Naive B cell (primary cell): ENCODE measurements at places on chromosomes 1 and 21.

DNA sequence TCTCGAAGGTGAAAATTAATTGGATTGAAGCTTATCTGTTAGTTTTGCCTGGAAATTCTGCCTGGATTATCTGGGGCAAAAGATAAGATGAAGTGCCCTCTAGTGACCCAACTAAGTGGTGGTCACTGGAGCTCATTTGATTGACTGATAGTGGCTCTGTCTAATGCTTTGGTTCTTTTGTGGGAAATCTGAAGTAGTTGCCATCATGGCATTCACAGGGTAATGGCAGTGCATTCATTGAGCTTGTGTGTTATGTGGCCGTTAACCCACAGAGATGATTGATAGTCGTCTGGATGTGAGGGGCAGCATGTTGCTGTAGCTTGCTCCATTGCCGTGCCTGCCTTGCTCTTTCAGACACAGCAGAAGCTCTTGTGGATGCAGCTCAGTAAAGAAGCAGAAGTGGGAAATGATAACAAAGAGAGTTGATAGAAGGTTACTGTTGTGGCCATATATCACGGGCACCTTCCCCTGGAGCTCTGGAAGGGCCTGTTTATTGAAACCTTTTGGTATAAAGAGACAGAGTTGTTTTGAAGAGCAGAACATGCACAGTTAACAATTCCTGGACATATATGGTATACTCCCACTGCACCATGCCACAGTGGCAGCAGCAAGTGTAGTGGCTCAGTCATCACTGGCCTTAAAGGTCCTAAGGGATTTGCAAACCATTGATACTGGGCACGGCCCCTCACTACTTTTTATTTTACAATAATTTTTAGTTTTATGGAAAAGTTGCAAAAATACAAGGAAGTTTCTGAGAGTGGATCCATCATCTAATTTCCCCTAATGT is 42.0 kb downstream of the CXADR start:
- no peak for DNase-seq

DNA sequence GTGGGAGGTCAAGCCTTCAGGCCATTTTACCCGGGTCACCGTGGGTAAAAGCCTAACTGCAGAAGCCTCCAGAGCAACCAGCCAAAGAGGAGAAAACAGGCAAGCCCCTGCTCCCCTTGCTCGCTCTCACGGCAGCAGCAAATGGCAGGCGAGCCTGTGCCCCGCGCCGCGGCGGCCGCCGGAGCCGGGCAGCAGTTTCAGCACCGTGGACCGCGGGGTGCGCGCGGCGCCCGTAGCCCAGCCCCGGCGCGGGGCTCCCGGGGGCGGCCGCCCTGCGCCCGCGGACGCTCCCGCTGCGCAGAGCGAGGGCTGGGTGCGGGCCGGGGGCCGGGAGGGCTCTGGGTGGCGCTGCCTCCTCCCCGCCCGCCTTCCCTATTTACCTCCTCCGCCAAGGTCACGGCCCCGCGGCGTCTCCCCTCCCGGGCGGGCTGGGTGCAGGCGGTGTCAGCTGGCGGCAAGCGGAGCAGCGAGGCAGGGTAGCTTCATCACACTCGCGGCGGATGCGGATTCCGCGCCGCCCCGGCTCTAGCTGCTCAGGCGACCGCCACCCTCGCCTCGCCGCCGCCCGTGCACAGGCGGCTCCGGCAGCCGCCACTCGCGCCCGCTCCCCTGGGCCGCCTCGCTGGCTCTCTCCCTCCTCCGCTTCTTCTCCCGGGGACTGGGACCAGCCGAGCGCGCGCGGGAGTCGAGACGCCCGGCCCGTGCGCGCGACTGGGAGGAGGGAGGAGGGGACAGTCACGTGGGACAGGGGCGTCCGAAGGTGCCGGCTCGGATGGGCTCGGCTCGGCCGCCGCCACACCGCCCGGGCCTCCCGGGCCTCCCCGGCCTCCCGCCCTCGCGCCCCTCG is at the start of gene RGS7:
Gene RGS7, minus strand, starts transcription at position 687 of the 847 bp plus-strand sequence.
- DNase-seq: peak; percentile 34

DNA sequence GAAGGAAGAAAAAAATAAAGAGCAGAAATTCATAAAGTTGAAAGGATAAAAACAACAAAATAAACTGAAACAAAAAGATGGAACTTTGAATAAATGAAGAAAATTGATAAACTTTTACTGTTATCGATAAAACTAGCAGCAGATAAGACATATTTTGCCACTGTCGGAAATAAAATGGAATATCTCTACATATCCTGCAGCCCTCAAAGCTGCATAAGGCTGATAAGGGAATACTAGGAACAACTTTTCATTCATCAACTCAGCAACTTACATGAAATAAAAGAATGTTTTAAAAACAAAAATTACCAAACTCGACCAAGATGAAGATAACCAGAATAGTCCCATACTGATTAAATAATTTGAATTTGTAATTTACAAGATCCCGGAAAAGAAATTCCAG is 48.0 kb upstream of the GRIK1 start:
- no peak for DNase-seq

- DNase-seq: no peak
These were observed 9.9 kb upstream of the DISC1 start for GRCh38 chr1:231616667-231617066.

- no peak for DNase-seq
These were observed 35.4 kb upstream of the LHX4 start for GRCh38 chr1:180194546-180195207.

GRCh38 chr1:44701141-44701573 is 26.6 kb downstream of the ARMH1 start:
- no peak for DNase-seq

- no peak for DNase-seq
These were observed 18.1 kb downstream of the VASH2 start for GRCh38 chr1:212968368-212968863.

DNA sequence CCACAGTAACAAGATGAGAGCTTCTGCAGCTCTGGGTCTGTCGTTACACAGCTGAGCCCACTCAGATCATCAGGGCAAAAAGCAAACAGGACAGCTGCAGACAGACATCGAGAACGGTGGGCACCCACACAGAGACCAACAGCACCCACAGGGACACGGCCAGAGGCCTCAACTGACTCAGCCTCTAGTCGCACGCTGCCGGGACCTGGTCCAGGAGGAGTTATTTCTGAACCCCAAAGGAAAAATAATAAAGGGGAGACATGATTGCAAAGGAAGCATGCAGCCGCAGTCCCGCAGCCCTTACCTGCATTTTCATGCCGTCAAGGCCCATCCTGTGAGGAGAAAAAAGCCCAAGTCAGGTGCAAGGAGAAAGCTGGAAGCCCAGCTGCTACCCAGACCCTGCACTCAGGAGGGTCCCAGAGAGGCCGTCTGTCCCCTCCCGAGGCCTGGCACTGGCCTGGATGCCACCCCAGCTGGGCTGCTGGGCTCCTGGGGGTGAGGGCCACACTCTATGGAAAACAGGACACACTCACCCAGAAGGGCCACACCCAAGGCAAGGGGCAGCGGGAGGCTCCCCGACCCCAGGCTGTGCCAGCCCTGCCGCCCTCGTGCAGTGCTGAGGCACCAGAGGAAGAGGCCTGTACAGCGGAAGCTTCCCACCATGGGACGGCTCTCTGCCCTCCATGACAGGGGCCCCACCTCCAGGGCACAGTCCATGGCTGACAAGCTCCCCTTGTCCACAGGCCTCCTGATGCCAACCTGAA is 15.7 kb downstream of the LSS start:
- DNase-seq: no peak

- no peak for DNase-seq
These were observed 5.4 kb upstream of the NTNG1 start for GRCh38 chr1:107135463-107135862.

- no peak for DNase-seq
These were observed 10.5 kb upstream of the ARF1 start for GRCh38 chr1:228071839-228072657.

DNA sequence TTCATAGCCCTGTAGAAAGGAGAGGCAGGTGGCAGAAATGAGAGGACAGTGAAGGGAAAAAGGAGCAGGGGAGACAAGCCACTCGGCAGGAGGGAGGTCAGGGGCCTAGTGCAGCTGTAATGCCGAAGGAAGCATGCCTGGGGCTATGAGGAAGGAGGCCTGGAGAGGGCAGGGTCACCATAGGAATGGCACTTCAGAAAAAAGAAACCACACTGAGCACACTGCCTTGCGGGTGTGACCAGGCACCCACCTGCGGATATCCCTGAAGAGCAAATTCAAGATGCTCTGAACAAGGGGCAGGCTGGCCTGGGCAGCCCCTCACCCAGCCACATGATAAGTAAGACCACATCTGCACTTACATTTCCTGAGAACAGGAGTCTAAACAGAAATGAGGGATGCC is 104.7 kb downstream of the JAK1 start:
- DNase-seq: no peak

GRCh38 chr1:33143698-33144097 is 38.1 kb downstream of the TRIM62 start:
- no peak for DNase-seq

- DNase-seq: no peak
These were observed 82.8 kb downstream of the PHTF1 start for GRCh38 chr1:113676524-113676923.

DNA sequence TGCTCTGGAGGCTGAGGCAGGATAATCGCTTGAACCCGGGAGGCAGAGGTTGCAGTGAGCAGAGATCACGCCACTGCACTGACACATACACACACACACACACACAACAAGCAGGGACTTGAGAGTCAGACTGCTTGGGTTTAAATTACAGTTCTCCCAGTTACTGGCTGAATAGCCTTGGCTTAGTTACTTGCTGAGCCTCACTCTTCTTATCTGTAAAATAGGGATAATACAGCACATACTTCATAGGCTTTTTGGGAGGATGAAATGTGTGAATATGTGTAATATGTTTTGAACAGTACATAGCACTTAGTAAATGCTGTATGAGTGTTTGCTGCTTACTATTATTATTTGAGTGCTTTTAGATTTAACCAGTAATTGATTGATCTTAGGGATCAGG is 23.8 kb downstream of the CDC42 start:
- no peak for DNase-seq

- DNase-seq: no peak
These were observed 89.4 kb upstream of the VAV3 start for GRCh38 chr1:108054396-108054795.

- no peak for DNase-seq
These were observed 73.9 kb upstream of the RRP15 start for GRCh38 chr1:218211241-218211640.

DNA sequence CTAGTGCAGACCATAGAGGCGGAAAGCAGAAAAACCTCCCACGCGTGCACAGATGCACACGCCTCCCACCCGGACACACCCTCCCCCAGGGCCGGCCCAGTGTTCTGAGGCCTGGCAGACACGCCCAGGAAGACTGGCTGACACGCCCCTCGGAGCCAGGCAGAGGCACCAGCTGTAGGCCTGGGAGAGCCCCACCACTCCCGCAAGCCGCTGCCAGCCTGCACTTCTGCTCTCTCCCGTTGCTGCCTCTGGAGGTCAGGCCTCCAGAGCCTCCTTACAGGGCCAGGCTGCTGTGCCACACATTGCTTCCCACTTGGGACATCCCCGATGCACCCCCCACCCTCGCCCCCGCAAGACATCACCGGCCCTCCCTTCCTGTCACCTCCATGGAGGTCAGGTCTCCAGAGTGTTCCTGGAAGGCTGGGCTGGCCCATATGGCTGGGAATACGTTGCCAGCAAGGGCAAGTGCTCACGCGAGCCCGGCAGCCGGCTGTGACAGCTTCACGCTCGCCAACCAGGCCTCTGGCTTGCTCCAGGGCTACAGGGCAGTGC is 40.4 kb downstream of the CASZ1 start:
- DNase-seq: peak; percentile 8

GRCh38 chr1:207027206-207027777 is 5.3 kb downstream of the C1orf116 start:
- no peak for DNase-seq
